Caki2 (cell line): ENCODE measurements at places on chromosomes 1 and 21. TPM values are rescaled to one million over a fixed set of nuclear protein-coding genes. Genes with fewer than 3 reads are reported as not detected.

Gene KRTAP12-2
- not detected in 2 replicates for total RNA-seq

Gene CD52
- not detected in 2 replicates for total RNA-seq

Gene DYNLT5
- total RNA-seq = not detected in 2 replicates

Gene C1orf105
- not detected in 2 replicates for total RNA-seq

Gene OR2T33
- not detected in 2 replicates for total RNA-seq

Gene C8B
- total RNA-seq = not detected in 2 replicates

Gene LCE1B
- not detected in 2 replicates for total RNA-seq

Gene PPIAL4G
- total RNA-seq = not detected in 2 replicates

Gene PLXNA2
- 0.03 and 1.6 TPM in 2 replicates for total RNA-seq

Gene OPTC
- not detected in 2 replicates for total RNA-seq
